ENCODE measurements at places on chromosomes 2 and 18.

- DNase-seq, result no peak
Observed at GRCh38 chr2:42970151-42970550, 177.8 kb upstream of the HAAO start.

GRCh38 chr18:33184175-33184574 is 256.3 kb downstream of the CCDC178 start:
- DNase-seq, result no peak

GRCh38 chr2:56268856-56269255 is 85.1 kb downstream of the CCDC85A start:
- no peak for DNase-seq

- DNase-seq, result no peak
Observed at GRCh38 chr2:174001107-174001506, 35.9 kb upstream of the SP3 start.

DNA sequence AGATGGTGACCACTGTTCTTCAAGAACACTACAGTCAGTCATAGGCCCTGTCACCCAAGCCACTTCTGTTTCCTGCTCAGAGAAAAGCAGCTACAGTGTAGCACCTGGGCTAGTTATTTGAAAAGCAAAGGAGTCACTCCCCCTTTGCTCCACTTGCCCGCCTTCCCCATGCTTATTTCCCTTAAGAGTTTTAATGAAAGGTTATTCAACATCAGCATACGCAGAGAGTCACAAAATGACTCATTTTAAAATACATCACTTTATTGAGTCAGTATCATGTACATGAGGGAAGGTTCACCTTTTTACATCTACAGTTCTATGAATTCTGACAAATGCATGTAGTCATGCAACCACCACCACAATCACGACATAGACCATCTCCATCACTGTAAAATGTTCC is 71.3 kb downstream of the TNFRSF11A start:
- DNase-seq, result no peak

GRCh38 chr2:134315471-134315870 is 61.6 kb downstream of the MGAT5 start:
- no peak for DNase-seq

DNA sequence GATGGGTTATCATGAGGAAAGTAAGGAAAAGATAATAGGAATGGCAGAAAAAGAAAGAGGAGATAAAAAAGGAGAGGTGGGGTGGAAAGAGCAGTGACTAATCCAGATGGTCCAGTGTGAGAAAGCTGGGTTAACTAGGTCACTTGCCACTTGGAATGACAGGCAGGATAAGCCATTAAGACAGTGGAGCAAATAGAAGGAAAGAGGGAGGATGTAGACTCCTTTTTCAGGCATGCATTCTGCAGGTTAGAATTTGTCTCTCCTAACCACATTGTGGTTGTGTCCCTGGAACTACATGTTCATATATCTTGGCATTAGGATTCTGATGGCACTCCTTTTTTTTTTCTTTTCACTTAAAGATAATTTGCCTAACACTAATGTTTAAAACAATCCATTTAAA is 13.4 kb upstream of the NEMP2 start:
- DNase-seq, result no peak

DNA sequence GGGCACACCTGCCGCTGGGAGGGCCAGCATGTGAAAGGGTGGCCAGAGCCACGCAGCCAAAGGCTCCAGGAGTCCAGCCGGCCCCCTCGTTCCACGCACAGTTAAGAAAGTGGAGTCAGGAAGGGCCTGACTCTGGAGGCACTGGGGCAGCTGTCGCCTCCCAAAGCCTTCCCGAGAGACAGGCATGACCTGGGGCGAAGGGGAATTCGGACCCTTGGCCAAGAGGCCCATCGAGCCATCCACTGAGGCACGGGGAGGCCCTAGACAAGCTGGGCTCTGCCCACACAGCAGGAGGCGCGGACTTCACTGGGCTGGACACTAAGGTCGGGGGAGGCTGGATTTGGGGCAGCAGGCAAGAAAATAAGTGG is 38.5 kb upstream of the SNED1 start:
- DNase-seq, result no peak

DNA sequence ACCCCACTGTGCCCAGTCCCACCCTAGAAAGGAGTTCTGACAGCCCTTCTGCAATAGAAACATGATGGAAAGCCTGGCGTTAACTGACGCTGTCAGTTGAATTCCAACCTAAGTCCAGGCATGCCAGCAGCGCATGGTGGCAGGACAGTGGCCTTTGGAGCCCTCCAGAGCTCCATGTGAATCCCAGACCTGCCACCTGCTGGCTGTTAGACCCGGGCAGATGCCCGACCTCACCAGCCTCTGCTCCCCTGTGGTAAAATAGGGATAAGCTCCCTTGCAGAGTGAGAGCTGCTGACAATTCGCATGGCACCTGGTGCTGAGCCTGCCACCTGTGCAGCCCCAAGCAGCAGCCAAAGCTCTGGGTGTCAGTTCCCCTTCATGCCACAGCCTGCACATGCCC is 138.6 kb downstream of the LOXHD1 start:
- no peak for DNase-seq

- no peak for DNase-seq
Observed at GRCh38 chr2:23809150-23809549, 117.8 kb downstream of the ATAD2B start.

DNA sequence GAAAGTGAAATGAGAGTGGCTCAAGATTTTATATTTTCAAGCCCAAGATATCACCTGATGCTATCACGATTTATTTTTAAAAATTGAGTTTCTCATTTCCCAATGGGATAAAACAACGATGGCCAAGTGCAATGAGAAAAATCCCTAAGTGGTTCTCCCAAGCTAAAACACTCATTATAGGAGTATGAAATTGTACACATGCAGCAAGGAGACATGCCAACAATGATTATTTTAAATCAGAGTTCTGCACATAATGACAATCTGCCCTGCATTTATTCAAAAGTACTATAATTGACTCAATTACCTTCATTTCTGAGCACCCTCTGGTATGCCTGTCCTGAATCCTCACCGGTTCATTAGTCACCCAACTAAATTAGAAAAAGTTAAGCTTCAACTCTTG is 12.7 kb downstream of the CYTIP start:
- no peak for DNase-seq

GRCh38 chr2:108920-109809 is 62.9 kb upstream of the FAM110C start:
- no peak for DNase-seq

GRCh38 chr18:63889626-63890025 is 2.1 kb downstream of the SERPINB2 start:
- DNase-seq, result no peak

- DNase-seq, result no peak
Observed at GRCh38 chr2:11292464-11293255, 51.8 kb downstream of the ROCK2 start.

- no peak for DNase-seq
Observed at GRCh38 chr2:165911231-165911630, 42.3 kb downstream of the TTC21B start.

- no peak for DNase-seq
Observed at GRCh38 chr18:55088000-55088401, 128.7 kb upstream of the CCDC68 start.

GRCh38 chr2:172098650-172099471 is 3.8 kb downstream of the DLX2 start:
- peak; percentile 76 for DNase-seq

DNA sequence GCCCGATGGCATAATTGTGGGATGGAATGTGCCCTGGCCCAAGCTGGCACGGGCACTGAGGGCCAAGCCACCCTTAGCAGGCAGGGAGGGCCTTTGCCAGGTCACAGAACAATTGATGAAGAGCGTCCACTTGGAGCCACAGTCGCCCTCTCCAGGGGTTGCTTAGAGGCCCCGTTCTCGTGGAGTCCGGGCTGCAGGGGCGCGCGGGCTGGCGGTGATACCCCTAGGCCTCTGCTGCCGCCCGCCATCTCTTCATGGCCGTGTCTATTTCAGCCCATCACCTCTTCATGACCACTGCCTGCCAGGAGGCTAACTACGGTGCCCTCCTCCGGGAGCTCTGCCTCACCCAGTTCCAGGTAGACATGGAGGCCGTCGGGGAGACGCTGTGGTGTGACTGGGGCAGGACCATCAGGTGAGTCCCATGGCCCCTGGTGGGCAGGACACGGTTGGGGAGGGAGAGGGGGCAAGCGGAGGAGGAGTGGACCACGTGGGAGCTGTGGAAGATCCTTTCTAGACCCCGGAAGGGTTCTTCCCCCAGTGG is 17.6 kb downstream of the RAMP1 start:
- DNase-seq, result no peak

DNA sequence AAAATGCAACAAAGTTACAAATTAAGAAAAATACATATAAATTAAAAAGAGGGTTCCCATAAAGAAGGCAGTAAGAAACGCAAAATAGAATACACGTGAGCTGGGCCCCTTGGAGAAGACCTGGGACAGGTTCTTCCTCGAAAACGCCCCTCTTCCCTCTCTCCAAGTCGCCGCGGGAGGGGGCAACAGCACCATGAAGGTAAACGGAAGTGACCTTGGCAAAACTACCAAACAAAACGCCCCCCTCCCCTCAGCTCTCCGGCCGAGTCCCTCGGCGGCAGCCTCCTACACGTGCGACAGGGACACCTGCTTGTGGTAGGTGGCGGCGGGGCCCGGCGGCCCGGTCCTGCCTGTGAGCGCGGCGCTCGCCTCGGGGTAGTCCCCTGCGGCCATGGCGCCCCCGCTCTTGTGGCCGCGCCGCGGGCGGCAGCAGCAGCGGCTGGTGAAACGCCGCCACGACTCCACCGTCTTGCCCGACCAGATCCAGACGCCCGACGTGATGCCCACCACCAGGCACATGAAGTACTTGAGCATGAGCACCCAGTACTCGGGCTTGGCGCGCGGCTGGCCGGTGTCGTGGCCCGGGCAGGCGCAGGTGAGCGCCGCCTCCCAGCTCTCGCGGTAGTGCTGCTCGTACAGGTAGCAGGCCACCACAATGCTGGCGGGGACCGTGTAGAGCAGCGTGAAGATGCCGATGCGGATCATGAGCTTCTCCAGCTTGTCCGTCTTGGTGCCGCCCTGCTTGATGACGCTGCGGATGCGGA is 2.8 kb downstream of the FZD5 start:
- no peak for DNase-seq

DNA sequence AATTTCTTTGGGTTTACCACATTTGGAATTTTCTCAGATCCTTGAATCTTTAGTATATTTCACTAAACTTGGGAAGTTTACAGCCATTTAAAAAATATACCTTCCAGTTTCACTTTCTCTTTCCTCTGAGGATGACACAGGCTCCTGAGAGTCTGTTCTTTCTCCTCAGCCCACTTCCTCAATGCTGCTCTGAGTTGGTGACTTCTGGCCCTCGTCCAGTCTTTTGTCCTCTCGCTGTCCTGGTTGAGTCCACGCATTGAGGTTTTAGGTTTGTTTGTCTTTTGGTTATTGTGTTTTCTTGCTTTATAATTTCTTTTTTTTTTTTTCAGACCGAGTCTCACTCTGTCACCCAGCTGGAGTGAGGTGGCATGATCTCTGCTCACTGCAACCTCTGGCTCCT is 40.7 kb upstream of the GALR1 start:
- DNase-seq, result no peak

DNA sequence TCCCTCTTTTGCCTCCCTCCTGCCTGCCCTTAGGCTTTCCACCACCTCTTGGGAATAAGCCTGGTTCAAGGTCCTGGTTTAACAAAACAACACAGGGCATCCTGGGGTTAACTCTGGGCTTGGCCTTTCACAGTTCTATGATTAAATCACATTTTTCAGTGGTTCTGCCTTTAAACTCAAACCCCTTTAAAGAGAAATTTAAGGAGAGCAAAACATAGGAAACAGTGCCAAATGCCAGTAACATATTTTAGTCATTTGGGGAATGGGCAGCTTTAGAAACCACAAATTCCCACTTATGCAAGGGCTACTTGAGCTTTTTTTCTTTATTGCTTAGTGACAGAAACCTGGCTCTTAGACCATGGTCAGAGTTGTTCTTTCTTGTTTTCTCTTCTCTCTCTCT is 112.2 kb upstream of the FZD5 start:
- DNase-seq, result no peak

DNA sequence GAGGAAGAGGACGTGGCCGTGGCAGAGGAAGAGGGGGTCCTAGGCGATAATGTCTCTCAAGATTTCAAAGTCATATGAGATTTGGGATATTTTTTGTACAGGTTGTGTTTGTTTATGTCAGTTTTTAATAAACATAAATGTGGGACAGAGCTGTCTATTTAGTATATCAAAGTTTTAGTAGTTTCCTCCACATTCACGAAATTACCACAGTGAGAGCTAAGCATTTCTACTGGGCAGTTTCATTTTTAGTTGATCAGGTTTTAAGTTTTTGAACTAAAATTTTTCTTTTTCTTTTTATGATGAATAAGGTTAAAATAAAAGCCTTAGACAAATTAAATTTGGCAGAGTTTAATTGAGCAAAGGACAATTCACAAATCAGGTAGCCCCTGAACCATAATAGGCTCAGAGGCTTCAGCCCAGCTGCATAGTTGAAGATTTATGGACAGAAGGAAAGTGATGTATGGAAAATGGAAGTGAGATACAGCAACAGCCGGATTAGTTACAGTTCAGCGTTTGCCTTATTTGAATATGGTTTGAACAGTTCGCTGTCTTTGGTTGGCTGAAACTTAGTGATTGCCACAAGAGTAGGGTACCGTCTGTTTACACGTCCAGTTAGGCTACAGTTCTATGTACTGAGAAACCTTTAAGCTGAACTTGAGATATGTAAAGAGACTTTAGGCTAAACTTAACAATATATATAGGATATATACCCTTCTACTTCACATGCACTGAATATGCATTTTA is 17.1 kb downstream of the SNRPD1 start:
- DNase-seq, result no peak

GRCh38 chr18:78908462-78909260 is 71.0 kb upstream of the SALL3 start:
- DNase-seq, result no peak

DNA sequence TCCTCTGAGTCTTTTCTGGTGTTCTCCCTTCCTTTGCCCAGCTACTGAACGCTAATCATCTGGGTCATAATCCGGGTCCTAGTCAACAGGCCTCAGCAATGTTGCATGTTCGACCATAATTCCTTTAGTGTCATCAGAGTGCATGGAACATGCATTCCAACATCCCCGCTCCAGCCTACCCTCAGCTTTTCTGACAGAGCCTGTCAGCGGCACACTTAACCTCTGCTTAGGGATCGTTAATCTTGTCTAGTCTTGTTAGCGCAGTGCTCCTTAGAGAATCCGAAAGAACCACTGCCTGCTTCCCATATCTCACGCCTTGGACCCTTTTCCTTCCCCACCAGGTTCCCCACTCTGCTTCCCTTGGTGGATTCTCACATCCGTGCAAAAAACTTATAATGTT is 767.9 kb upstream of the ID2 start:
- DNase-seq, result no peak
